ENCODE measurements at places on chromosomes 11 and 22.

- no peak for DNase-seq
Observed at GRCh38 chr11:117475716-117476530, 148.3 kb downstream of the CEP164 start.

- no peak for DNase-seq
Observed at GRCh38 chr11:8998017-8998416, 5.8 kb downstream of the NRIP3 start.

DNA sequence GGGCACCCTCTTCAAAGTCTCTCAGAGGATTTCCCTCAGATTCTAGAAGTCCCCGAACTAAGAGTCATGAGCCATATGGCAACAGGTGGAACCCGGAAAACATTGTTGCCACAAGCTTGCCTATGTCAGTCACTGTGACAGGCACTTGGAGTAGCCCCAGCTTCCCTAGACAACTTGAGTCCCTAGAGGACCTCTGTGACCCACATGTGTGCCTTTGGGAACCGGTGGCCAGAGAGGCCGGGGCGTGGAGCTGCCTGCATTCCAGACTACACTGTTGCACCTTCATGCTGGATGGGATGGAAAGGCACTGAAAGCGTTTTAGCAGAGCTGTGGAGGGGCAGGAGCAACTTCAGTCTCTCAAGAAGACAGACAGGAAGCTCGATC lies 12.1 kb downstream of the SLC37A2 start:
- no peak for DNase-seq

GRCh38 chr22:36343720-36344105 lies 44.1 kb downstream of the MYH9 start:
- no peak for DNase-seq

GRCh38 chr22:36026741-36027140 lies 1.9 kb downstream of the RBFOX2 start:
- no peak for DNase-seq

- DNase-seq, result no peak
Observed at GRCh38 chr22:44894321-44894720, 115.5 kb downstream of the PHF21B start.

DNA sequence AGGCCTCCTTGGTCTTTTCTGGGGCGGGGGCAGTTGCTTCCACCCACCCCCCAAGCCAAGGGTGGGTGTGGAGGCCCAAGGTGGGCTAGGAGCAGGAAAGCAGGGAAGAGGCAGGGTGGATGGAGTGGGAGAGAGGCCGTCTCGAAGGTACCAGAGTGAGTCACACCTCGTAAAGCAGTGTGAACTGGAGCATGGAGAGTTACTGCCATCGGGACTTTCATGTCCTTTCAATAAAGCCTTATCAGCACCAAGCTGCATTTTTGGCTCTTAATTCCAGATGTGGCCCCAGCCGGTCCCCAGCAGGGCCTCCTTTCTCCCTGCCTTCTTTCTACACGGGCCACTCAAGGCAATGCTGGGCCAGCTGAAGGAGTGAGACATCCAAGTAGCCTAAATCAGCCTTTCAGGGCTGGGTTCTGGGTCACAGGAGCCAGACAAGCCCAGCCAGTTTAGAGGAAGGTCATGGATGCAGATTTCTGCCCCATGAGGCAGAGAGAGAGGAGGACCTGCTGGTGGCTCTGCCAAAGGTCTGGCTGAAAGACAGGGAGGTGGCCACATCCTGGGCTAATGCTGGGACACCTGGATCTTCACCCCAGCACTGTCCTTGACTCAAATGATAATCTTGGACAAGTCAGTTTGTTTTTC lies 59.0 kb upstream of the CD82 start:
- no peak for DNase-seq

Measured in T-helper 1 cell (primary cell).